ENCODE measurements at places on chromosomes 11 and 22. TPM values are rescaled to one million over a fixed set of nuclear protein-coding genes. Genes with fewer than 3 reads are reported as not detected.
A peak's percentile ranks its signal among the peaks of the same experiment; 100 is the strongest.

- no peak for DNase-seq
These were observed 25.4 kb downstream of the MAML2 start for GRCh38 chr11:96317571-96317970.

The AAMDC gene
- 85.1 TPM for total RNA-seq

The ADM gene
- 219 TPM for total RNA-seq

DNA sequence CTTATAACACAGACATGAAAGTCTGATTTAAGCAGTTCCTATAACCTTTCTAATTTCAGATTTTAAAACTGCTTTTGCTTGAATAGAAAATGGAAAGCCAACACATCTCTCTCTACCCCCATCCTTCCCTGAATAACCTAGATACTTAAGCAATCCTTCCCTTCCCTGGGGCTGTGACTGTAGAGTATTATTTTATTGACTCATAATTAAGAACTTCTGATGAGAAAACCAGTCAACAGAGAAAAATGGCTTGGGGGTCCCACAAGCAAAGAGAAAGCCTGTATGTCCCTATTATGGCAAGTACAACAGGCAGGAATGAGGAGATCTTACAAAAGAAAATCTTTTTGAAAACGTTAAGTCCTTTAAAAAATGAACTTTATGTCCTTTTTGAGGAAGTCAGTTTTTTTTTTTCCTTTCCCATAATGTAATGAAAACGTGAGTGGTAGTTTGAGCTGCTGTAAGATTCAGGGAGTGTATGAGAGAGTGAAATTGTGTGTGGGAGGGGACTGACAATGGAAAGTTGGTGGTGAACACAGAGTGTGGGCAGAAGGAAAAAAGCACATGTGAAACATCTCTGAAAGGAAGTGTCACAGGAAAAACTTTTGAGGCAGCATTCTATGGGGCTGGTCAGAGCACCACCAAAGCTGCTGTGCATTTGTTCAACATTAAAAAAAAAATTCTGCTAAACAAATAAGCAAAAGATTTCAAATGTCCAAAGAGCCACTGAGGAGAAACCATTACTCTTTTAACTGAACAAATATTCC is 154.6 kb downstream of the MAML2 start:
- DNase-seq: no peak

- DNase-seq: peak; percentile 93
These were observed 16.6 kb downstream of the ASCC2 start for GRCh38 chr22:29821291-29822016.

DNA sequence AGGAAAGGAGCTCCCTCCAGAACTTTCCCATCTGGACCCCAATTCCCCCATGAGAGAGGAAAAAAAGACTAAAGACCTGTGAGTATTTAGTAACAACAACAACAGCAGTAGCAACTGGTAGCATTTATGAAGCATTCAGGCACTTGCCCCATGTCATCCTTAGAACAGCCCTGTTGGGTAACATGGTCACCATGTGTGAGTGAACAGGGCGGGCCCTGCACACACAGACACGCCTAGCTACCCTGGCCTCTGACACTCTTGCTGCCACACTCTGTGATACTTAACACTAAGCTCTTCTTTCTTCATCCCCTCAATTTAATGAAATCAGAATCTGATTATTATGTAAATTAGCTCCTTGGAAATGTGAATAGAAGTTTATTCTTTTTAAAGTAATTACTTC is 26.1 kb upstream of the SLC25A18 start:
- DNase-seq: no peak

DNA sequence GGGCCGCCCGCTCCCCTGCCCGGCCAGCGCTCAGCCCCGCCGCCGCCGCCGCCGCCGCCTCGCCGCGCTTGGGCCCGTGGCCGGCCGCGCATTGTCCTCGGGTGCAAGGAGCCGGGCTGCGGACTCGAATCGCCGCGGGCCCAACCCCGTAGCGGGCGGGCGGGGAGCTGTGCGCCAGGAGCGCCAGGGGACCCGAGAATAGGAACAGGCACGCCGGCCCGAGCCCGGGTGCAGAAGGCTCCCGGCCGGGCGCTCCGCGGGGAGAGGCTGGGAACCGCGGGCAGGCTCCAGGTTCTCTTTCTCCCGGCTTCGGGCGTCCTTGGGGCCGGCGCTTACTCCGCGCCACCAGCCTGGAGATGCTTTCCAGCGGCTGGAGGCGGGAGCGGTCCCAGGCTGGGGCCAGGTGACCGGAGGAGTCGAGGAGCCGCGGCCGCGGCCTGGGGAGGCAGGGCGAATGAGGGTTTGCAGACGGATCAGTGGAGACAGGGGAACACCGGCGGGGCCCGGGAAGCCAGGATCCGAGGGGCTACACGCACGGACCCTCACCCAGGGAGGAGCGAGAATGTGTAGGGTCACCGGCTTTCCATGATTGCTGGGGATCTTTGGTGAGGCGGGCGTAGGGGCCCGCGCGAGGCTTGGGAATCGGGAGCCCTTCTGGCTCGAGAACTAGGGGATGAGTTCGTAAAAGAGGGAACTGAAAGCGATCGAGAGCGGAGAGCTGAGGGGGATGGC is 726 bp downstream of the PKNOX2 start:
- DNase-seq: peak; percentile 83

The IGLL1 gene
- total RNA-seq: not detected

GRCh38 chr11:3781423-3781822 is 15.9 kb downstream of the NUP98 start:
- DNase-seq: no peak

GRCh38 chr11:97685695-97686094 is 1295.9 kb downstream of the JRKL start:
- DNase-seq: no peak

The DEUP1 gene
- total RNA-seq: not detected

DNA sequence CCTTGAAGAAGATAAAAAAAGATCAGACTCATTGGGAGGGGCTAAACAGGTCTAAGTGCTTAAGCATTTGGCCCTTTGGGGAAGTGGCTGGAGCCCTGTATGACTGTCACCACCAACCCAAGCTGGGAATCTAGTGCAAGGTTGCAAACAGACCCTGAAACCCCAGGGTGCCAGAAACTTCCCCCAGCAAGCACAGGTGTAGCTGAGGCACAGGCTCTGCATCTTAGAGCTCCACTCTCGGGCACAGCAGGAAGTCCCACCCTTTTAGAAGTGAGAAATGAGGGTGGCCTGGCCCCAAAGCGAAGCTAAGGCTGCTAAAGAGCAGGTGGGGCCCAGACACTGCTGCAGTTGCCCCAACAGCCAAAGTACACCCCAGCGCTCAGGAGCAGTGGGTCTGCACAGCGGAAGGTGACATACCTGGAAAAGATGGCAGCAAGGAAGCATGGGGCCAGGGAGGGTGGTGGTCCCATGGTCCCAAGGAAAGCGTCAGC is 5.8 kb upstream of the KDM2A start:
- no peak for DNase-seq

- peak; percentile 63 for DNase-seq
These were observed 1.1 kb downstream of the DHCR7 start for GRCh38 chr11:71446942-71447688.

DNA sequence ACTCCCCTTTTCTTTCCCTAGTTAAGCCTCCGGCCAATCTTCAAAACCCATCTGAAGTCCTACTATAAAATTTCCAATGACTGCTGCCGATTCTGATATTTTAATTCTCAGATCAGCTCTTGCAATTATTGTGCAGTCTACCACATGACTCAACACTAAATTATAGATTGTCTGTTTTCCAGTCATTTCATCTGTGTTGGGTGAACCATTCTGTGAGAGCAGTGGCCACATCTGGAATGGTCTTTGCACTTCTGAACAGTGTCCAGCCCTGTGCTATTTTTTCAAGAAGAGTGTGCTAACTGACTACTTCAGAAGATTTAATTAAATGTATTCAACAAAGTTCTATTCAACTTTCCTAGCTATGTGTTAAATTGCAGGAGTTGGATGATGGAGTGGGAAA is 47.2 kb upstream of the MMP7 start:
- no peak for DNase-seq

DNA sequence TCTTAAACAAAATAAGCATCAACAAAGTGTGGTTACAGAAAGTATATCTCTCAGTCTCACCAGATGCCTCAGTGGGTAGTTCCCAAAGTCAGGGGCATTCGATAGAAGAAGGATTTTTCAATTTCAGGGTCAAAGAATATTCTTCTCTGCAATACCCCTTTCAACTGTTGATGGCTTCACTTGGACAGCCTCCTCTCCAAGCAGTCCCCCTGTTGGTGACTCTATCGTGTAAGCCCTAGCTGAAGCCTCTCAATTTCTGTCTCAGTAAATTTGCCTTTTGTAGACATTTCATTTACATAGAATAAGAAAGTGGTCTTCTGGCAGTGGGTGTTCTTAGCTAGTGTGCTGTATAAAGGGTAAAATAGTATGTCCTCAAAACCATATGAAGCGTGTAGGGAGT is 11.3 kb upstream of the CCDC83 start:
- no peak for DNase-seq

The RRAS2 gene
- 23.9 TPM for total RNA-seq

DNA sequence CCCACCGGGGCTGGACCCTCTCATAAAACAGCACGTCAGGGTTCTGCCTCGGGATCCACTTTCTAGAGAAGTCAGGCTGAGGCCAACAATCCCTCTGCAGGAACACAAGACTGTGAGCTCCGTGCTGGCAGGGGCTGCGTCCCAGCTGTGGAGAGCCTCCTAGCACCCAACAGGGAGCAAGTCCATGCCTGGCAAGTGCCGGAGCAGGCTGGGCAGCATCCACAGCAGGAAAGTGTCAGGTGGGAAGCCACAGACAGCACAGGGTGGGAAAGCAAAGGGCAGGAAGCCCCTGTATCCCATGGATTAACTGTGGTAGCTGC is 682.3 kb downstream of the TBC1D22A start:
- no peak for DNase-seq

- peak; percentile 72 for DNase-seq
These were observed 23.2 kb downstream of the COMMD9 start for GRCh38 chr11:36265793-36266628.

The KRTAP5-1 gene
- total RNA-seq: not detected

DNA sequence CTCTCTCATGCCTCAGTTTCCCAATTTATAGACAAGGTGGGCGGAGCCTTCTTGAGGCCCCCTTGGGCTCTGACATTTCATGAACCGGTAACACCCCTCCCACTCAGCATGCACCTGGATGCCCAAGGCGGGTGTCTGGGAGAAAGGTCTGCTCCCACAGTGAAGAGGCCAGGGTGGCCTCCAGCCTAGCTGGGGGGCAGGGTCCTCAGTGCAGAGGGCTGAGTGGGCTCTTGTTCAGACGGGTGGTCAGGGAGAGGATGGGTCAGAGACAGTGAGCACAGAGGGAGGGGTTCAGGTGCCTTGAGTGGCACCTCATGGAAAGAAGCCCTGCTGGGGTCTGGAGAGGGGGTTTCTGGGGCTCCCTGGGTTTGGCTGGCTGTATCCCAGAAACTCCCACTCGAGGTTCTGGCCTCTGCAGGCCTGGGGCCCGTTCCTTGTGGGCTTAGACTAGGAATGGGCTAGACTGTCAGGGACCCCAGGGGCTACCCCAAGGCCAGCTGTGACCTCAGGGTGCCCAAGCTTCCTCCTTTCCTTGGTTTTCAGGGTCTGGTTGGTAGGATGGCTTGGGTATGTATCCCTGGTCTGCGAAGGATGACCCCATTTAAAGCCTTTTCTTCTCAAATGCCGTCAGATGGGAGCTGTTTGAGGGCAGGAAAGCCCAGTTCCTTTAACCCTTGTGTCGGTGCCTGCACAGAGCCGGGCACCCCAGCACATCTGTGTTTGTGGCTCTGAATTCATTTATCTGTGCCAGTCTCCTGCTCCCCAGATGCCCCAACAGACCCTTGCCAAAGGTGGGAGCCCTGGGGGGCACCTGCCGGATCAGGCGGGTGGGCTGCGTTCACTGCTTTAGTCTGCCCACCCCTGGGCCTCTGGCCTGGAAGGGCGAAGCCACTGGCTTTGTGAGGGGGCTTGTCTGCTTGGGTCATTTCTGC is 1.2 kb downstream of the SYNGR1 start:
- DNase-seq: no peak

DNA sequence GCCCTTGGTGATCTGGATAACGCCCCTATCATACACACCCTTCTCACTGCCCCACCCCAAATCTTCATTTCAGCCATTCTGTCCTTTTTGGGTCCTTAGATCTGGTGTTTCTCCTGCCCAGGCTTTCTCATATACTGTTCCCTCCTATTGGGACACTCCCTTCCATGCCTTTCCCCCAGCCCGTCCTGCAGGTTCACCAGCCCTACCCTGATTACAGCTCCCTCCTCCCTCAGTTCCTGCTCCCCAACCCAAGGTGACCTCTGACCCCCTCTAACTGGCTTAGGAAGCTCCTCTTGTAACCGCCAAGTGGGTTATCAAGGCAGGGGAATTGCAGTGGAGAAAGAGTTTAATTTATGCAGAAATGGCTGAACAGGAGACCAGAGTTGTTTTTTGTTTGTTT is 13.0 kb downstream of the MTFP1 start:
- DNase-seq: no peak

The PLEKHB1 gene
- 17.9 TPM for total RNA-seq

- DNase-seq: peak; percentile 88
These were observed 787 bp downstream of the LRRC10B start for GRCh38 chr11:61509043-61510029.

The KDM4D gene
- total RNA-seq: 0.64 TPM

The FBLN1 gene
- 456 TPM for total RNA-seq

DNA sequence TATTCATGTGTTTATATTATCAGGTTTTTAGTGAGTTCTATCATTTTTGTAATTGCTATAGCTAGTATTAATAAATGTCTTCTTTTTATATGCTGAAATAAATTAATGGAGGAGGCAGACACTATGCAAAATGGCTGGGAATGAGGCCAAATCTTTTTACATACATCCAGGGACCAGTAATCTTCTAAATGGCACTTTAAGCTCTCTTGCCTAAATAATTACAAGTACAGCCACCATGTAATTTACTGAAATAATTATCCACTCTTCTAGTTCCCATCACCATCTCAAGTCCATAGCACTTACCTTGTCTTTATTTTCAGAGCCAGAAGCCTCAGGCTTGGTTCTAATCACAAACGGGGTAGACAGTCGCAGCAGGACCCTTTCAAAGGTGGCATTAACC is 79.1 kb downstream of the GUCY1A2 start:
- DNase-seq: no peak

DNA sequence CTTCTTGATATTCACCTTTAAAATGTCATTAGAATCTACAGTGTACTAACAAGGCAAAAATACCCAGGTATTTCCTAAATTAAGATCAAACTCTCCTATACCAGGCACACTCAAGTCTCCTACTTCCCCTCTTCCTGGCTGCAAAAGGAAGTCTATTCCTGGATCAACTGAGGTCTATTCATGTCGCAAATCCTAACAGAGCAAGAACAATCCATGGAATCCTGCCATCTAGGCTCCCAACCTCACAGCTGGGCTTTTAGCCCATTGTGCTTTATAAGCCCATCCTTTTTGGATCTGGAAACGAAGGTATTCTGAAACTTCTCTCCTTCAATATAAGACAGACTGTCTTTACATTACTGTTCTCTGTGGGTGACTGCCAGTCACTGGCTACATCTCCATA is 161.8 kb downstream of the SOX6 start:
- DNase-seq: peak; percentile 51

The DCUN1D5 gene
- 24.9 TPM for total RNA-seq
